Nucleus accumbens (tissue), 56 donors: ENCODE measurements at places on chromosomes 2 and 18.
A peak's percentile ranks its signal among the peaks of the same experiment; 100 is the strongest.

- DNase-seq, result no peak
These were observed 16.9 kb upstream of the HAAO start for GRCh38 chr2:42809131-42809818.

GRCh38 chr2:4190548-4190947 is 487.2 kb downstream of the DCDC2C start:
- DNase-seq, result no peak

DNA sequence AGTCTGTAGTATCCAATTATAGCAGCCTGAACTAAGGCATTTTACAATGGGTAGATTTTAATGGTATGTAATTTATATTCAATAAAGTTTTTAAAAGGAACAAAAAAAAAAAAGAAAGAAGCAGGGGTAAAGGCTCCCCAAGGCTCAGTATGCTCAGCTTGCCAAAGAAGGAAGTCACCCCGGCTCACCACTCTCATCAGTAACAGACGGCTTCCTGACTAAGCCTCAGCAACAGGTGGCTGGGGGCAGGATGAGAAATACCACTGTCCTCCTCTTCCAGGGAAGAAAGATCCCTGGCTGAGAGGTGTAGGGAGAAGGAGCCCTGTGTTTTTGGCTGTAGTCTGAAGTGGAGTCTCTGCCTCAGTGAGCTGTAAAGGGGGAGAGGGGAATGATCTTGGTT is 121.2 kb downstream of the ARHGEF4 start:
- no peak for DNase-seq

DNA sequence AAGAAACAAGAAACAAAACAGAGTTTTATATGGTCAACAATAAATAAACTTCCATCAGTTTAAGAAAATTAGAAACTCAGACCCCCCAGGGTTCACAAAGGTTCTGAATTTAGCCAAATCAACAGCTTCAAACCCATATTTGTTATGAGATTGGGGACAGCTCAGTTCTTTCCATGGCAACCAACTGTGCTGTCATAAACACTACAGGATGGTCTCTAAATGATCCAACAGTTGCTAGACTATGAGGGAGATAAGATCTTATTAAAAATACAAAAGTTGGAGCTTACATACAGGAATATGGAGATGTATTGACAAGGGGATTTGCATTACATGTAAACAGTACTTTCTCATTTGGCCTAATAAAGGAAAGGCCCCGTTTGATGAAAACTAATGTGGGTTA is 154.6 kb upstream of the CTAGE1 start:
- DNase-seq, result no peak

GRCh38 chr18:24657444-24657842 is 197.0 kb downstream of the HRH4 start:
- no peak for DNase-seq

DNA sequence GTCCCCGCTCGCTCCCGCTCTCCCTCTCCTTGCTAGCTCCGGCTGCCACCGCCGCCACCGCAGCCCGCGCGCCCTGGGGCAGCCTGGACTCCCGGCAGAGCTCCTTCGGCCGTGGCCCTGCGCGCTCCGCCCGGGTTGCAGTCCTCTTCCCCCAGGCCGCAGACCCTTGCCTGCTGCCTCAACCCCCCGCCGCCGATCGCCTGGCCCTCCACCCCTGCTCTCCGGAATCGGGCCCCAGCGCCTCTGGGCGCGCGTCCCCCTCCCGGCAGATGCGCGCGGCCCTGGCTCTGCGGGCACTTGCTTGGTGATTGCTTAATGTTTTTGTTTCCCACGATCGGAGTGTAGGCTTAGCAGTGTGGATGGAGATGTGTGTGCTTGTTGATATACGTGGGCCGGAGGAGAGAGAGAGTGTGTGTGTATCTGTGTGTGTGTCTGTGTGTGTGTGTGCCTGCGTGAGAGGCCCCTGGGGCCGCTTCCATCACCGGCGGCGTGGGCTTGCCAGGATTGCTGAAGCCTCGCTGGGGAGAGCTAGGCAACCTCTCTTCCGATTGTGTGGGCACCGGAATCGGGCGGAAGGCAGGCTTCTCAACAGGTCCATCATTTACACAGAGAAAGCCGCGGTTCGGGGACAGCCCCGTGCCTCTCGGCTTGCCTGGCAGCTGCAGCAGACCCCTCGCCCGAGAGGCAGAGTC is 877 bp downstream of the INHBB start:
- DNase-seq, result no peak

GRCh38 chr18:76578571-76579300 is 83.7 kb upstream of the ZNF516 start:
- no peak for DNase-seq

DNA sequence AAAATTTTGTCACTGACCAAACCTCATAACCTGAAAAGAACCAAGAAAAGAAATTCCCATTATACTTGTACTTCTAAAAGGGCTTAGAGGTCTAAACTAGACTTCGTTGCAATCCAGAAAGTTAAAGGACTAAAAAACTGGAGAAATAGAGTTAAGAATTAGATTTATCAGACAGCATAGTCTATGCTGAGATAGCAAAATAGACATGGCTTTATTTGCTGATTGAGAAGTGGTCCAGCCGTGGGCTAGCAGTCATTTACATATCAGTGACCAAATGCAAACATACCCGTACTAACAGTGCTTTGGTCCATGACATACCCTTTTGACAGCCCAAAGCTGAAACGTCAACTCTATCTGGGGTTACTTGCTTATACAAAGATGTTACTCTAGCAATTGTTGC is 223.5 kb downstream of the AGPS start:
- no peak for DNase-seq

GRCh38 chr2:118991554-118991953 is 49.6 kb downstream of the MARCO start:
- DNase-seq, result no peak

GRCh38 chr2:162465430-162465829 is 121.5 kb downstream of the GCA start:
- no peak for DNase-seq

DNA sequence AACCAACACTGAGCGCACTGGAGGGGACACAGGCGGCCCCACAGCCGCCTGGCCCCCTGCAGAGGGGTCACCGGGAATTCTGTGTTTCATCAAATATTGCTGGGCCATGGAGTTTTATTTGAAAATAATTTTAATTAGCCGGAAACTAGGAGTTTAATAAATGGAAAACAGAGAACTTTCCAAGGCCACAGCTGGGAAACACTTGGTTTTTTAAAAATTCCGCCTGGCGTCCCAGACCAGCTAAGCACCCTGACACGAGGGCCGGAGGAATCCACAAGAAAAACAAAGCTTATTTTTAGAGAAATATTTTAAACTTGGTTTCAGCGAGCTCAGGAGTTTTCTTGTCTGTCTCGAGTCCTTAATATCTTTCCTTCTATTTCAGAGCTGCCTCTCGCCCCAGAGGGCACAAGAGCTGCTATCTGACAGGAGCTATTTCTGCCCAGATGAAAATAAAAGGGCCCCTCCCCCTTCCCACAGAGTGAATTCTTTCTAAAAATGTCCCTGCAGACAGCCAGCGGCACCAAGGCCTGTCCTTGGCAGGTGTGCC is 8.2 kb downstream of the ZFP36L2 start:
- no peak for DNase-seq

DNA sequence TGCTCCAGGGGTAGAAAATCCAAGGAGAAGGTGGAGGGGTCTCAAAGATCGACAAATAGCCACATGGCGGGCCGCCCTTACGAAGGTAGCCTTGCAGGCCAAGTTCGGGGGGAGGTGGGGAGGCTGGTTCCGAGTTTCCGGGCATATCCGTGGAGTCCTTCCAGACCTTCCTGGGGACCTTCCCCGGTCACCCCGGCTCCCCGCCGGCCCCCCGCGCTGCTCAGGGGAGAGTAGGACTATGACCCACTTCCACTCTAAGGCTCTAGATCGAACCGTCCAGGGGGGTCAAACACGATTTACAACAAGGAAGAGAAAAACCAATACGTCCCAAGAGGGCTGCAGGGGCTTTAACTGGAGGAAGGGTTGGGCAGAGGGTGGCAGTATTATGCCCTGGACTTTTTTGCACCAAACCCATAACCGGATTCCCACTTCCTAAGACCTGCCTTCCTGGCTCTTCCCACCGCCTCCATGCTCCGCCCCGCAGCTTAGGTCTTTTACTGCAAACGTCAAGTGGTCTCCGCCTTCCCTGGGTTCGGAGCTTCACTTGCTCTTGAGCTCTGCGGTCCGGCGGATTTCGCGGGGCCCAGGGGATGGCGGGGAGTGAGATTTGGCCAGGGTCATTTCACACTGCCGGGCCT is 779 bp upstream of the LYPD6 start:
- DNase-seq, result peak; percentile 37

GRCh38 chr2:129975016-129975774 is 4.3 kb upstream of the RAB6C start:
- no peak for DNase-seq

GRCh38 chr2:2664989-2665833 is 334.1 kb upstream of the MYT1L start:
- DNase-seq, result no peak

DNA sequence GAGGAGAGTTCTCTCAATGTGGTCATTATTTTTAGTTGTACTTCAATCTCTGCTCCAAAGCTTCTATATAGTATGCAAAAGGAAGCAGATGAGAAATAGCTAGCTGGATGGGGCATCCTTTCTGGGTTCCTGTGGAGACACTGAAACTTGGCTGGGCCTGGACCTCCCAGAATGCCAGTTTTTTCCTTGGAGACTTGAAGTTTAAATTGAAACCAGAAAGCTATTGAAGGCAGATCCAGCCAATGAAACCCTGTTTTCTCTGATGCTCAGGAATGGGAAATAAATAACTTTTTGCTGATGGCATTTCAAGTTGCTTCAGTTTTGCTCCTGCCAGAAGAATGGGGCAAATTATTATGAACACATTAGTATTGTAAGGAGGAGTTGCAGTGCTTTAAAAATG is 2.9 kb downstream of the SETBP1 start:
- no peak for DNase-seq

DNA sequence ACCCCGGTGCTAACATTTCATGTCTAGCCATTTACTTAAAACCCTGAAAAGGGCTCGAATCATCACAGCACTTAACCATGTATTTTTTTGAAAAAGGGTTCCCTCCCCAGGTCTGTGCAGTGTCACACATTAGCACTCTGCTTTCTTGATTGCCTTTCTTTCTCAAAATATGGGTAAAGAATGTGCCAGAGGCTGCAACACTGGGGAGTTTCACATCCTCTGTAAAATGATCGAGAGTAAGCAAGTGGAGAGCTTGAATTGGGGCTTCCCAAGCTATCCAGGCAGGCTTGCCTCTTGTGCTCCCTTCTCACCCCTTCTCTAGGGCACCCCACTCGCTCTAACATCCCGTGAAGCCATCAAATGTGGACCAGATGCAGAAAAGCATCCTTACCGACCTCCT is 177.0 kb upstream of the CCDC68 start:
- no peak for DNase-seq

DNA sequence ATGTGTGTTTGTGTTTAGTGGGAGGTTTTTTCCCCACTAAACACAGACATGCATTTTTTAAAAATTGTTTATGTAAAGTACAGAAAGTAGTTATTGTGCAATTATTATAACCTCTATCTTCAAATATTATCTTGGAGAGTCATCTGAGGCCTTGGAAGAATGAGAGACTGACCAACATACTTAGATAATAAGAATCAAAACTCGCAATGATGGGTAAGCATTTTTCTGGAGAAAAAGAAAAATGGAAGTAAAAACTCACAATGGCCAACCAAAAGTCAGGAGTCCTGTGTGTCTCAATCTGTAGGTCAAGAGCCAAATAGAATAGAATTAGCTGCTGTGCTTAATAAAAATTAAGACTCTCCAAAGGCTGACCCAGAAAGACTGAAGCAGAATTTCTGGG is 43.0 kb downstream of the MEMO1 start:
- no peak for DNase-seq

DNA sequence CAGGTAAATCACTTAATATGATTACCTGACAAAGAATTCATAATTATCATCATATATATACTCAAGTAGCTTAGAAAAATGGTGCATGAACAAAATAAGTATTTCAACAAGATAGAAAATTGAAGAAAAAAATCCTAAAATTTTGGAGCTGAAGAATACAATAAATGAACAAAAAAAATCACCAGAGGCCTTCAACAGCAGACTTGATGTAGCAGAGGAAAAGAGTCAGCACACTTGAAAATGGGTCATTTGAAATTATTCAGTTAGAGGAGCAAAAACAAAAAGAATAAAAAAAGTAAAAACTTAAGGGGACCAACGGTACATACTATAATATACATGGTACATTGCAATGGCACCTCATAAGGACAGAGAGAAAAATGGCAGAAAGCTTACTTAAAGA is 40.2 kb upstream of the CD226 start:
- DNase-seq, result no peak

DNA sequence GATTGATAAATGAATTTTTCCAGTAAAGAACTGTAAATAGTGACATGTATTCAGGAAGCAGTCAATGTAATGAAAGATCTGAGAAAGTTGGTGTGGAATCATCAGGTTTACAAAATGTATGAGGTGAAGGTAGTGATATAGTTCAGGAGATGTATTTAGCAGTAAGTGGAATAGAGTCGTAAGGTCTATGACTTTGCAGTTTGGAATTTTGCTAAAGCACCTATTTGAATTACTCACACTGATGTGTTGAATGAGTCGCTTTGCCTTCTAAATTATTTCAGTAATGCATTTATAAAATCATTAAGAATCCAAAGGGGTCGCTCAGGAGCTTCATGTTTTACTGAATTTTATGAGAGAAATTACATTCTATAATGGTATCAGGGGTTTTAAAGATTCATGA is 713.7 kb downstream of the DSC3 start:
- no peak for DNase-seq

DNA sequence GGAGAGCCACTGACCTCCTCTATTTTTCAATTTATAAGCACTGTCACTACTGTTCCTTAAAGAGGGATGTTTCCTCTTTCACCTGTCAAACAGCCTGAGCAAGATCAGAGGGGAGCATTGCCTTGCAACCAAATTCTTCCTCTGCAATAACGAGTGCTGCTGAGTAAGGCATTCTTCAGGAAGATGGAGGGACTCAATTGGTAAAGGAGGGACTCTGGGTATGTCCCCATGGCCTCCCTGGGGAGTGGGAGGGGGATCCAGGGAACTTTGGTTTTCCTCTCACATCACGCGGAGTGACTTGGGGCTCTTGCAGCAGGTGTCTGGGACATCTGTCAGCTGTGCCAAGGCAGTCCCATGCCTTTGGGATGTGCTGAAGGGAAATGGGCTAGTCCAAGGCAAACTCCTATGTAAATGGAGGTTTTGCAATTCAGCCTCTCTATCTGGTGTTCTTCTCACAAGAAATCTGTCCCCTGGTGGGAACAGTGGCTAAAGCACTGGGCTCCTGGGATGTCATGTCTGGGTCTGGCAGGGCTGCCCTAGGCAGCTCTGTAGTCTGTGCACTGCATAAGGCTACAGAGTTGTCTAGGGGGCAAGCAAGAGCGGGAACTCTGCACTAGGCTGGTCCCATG is 14.4 kb upstream of the HES6 start:
- no peak for DNase-seq

DNA sequence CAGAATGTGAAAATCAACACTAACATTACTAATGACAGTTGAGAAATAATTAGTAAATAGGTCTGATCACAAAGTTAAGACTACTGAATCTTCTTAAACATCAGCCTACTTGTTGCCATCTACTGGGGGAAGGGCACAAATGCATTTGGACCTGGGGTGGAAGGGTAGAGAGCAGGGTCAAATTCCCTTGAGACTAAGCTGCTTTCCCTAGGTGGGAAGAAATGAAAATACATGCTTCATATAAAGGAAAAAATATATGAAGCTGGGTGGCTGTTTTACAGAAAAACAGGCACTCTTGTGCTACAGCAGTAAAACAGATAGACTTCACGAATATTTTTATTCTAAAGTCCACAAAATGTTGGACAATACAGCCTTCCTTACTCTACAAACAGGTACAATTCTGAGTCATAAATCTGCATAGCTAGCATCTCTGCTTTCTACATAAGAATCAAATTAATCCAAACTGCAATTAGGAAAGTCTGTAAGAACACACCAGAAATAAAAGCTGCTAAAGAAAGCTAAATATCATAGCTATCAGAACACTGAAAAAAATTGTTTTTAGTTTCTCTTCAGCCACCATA is 10.9 kb downstream of the TRIP12 start:
- no peak for DNase-seq
